ENCODE measurements at places on chromosomes 7 and 10.

DNA sequence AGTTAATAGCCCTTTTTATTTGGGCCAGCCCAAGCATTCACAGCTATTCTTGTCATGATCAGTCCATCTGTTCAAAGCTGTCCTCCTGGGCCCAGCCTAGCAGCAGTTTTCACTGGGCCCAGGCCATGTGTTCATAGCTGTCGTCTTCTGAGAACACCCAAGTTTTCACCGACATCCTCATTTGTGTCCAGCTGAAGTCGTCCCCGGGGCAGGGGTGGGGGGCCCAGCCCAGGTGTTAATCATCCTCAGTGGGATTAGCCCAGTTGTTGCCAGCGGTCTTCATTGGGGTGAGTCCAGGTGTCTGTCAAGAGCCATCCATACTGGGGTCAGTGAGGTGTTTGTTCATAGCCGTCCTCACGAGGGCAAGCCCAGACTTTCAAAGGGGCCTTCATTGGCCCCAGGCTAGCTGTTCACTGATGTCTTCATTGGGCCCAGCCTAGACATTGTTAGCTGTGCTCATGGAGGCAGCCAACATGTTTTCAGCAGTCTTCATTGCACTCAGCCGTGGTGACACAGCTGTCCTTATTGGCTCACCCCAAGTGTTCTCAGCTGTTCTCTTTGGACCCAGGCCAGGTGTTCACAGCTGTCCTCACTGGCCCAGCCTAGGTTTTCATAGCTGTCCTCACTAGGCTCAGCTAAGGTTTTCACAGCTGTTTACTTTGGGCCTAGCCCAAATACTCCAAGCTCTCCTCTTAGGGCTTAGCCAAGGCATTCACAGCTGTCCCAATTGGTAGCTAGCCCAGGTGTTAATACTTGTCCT is 10.0 kb downstream of the FRG2B start:
- no peak for DNase-seq

- DNase-seq = peak; percentile 99
Measured at GRCh38 chr7:36115448-36116321, 37.4 kb upstream of the EEPD1 start.

- DNase-seq = no peak
Measured at GRCh38 chr10:3427347-3427746, 254.8 kb upstream of the PITRM1 start.

DNA sequence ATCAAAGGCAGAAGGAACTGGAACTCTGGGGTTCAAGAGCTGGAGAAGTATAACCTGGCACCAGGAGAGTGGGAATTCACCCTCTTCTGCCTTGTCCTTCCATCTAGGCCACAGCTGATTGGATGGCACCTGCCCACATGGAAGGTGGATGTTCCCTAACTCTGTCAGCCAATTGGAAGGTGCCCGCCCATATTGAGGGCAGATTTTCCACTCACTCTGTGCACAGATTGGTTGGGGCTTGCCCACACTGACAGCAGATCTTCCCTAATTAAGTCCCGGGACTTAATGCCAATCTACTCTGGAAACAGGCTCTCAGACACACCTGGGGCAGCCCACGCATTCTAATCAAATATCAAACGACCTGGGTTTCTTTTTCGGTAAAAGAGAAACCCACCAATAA is 1142.3 kb upstream of the CELF2 start:
- DNase-seq = no peak

- DNase-seq = no peak
Measured at GRCh38 chr7:155365146-155365874, 67.6 kb downstream of the INSIG1 start.

GRCh38 chr10:27680006-27680557 is 65.5 kb downstream of the MKX start:
- DNase-seq = no peak

GRCh38 chr10:71661060-71661622 is 58.4 kb downstream of the C10orf105 start:
- no peak for DNase-seq

GRCh38 chr10:63896992-63897391 is 375.8 kb downstream of the REEP3 start:
- no peak for DNase-seq

GRCh38 chr7:44099669-44100068 is 4.5 kb upstream of the AEBP1 start:
- no peak for DNase-seq

- no peak for DNase-seq
Measured at GRCh38 chr10:133309720-133310398, 1.1 kb downstream of the ZNF511 start.

GRCh38 chr7:126690848-126691751 is 561.6 kb downstream of the GRM8 start:
- DNase-seq = no peak

DNA sequence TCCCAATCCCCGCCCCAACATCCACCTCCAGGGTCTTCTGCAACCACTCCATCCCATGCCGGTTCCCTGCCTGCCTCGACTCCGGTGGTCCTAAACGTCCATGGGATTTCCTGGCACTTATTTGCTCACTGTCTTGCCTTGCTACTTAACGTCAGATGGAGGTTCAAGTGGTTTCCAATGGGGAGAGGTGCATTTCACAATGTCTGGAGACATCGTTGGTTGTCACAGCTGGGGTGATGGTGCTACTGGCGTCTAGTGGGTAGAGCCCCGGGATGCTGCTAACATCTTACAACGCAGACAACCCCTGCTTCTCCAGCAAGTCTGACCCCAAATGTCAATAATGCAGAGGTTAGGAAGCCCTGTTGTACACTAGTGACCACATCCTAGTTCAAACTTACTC is 82.9 kb upstream of the ANLN start:
- DNase-seq = no peak

DNA sequence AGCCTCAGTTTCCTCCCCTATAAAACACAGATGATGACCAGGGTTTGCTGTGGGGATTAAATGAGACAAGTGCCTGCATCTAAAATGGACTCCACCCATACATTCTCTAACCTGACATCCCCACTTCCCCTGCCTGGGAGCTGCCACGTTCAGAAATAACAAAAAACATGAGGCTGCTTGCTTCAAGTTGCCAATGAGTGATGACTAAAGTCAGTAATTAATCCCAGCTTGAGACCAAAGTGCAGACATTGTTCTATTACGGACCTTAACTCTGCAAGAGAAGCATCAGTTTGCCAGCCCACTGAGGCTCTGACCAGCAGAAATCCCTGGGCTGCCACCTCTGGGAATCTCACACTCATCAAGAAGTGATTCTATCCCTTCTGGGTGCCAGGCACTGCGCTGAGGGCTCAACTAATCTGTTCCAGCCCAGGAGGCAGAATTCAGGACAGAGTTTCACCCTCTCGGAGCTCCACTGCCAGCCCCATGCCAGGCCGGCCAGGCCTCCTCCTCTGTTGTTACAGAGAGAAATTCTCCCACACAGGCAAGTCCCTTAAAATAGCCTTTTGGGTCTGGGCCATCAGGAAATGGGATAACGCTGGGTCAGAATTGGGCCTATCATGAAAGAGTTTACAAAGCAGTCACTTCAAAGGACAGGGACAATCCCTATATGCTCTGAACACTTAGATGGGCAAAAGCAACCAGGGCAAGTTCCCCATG is 11.4 kb downstream of the SH3PXD2A start:
- no peak for DNase-seq
